NCI-H446 treated with DMSO at 0.1 percent for 48 hours (cell line): ENCODE measurements at places on chromosomes 5 and 9.

GRCh38 chr9:14992516-14992915 lies 82.3 kb upstream of the FREM1 start:
- DNase-seq: no peak

GRCh38 chr5:173352366-173353349 lies 24.4 kb upstream of the STC2 start:
- no peak for DNase-seq

DNA sequence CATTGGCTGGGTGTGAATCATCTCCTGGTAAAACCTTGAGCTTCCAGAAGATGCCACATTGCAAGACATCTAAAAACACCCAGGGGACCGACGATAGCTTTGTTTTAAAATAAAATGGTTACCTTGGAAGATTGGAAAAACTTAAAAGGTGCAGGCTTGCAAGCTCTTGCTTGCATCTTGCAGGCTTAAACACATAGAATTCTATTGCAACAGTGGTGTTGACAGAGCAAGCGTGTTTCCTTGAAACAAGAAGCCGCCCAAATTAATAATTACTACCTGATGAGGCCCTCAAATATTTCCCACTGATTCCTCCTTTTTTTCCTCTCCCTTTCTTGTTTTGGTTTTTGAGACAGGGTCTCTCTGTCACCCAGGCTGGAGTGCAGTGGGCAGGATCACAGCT lies 137.1 kb upstream of the BASP1 start:
- no peak for DNase-seq

GRCh38 chr5:154494036-154494435 lies 16.0 kb upstream of the HAND1 start:
- no peak for DNase-seq

DNA sequence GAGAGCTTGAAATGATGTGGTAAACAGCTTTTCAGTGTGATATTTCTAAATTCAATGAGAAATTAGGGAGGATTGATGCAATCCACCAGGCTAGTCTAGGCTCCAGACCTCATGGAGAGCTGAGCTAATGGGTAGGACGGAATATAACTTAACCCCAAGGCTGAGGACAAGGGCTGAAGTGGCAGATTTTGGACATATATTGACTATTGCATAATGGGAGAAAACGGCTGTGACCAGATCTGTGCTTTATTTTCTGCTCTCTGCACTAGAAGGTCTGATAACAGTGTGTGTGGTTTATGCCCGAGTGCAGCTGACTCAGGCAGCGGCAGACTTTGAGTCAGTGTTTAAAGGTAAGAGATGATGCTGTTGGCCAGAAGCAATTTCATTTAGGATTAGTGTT lies 70.6 kb downstream of the ACTBL2 start:
- no peak for DNase-seq

DNA sequence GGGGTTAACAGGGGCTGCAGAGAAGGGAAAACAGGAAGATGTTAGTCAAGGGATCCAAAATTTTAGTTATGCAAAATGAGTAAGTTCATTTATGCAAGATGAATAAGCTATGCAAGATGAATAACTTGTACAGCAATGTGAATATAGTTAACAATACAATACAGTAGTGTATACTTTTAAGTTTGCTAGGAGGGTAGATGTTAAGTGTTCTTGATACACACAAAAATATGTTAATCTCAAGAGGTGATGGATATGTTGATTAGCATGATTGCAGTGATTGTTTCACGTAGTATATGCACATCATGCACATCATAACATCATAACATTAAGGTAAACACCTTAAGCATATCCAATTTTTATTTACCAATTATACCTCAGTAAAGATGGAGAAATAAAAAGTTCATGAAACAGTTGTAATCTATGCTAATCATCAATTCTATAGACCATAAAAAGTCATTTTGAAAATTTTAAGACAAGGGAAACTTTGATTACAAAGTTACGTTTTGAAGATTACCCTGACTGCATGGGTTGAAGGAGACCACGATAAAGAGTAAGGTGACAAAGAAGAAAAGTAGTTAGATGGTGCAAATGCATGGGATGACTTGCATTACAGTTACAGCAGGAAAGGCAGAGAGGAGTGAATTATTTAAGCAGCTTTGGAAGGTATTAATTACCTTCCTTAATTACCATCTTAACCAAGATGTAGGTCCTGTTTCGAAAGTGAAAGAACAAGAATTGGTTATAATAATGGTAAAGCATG lies 31.4 kb downstream of the FAM174A start:
- no peak for DNase-seq

DNA sequence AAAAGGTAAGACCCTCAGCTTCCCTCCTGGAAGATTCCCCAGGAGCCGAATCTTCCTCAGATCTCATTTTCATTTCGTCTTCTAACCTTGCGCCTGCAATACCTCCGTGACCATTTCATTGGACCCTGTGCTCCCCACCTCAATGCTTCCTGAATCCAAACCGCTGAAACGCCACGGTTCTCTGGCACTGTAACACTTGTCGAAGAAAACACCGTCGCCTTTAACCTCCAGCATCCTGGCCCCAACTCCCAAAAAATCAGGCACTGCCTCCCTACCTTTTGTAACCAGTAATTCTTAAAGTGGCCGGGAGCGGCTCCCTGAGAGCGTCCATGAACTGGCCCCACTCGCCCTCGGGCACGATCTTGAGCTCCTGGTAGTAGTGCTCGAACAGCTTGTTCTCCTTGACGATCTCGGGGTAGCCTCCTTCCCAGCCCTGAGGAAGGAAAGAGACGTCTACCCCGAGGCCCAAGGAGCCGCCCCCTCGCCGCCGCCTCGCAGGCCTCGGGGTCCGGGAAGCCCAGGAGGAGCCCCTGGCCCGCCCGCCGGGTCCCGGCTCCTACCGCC lies 438 bp downstream of the NSUN2 start:
- no peak for DNase-seq

GRCh38 chr5:16976625-16977008 lies 40.5 kb upstream of the MYO10 start:
- DNase-seq: no peak

DNA sequence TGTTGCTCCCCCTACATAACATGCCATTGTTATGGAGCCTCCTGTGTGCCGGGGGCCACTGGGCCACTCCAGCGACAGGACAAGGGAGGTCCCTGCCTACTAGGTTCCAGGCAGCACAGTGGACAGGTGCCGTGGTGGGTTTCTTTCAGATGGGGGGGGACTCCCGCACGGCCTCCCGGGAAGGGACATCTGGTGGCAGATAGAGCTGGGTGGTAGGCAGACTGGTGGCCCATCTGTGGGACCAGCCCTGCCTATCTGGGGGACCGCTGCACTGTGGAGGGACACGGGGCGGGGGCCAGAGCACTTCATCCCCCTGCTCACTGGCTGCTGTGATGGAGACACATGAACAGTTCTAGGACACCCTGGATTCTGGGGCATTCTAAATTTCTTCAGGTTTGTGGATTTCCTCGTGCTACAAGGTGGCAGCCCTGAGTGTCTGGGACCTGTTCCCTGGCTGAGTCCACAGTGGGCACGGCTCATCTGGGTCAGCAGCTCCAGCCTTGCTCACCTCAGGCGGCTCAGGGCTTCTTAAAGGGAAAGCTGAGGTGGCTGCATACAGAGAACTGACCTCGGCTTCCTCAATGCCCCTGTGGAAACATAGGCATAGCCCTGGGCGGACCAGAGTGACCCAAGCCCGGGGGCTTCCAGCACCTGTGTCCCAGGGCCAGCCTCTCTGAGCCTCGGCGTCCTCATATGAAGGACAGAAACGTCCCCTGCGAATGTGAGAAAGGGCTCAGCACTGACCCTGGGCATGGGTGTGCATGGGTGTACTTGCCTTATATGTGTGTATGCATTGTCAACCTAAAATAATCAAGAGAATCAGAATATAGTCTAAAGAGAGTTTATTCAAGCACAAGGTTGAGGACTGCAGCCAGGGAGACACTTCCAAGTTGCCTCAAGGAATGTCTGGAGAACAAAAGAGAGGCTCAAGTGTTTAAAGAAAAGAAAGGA lies 22.5 kb downstream of the FGD3 start:
- no peak for DNase-seq

GRCh38 chr5:100165309-100165708 lies 369.9 kb upstream of the FAM174A start:
- no peak for DNase-seq

GRCh38 chr9:136354592-136355085 lies 8.9 kb downstream of the DNLZ start:
- no peak for DNase-seq

- DNase-seq: no peak
Observed at GRCh38 chr5:112787896-112788295, 50.2 kb downstream of the APC start.

GRCh38 chr5:98468188-98468869 lies 305.1 kb upstream of the RGMB start:
- DNase-seq: no peak

- no peak for DNase-seq
Observed at GRCh38 chr9:3434594-3434993, 91.2 kb downstream of the RFX3 start.

GRCh38 chr5:178386336-178386931 lies 153.8 kb upstream of the PHYKPL start:
- no peak for DNase-seq

DNA sequence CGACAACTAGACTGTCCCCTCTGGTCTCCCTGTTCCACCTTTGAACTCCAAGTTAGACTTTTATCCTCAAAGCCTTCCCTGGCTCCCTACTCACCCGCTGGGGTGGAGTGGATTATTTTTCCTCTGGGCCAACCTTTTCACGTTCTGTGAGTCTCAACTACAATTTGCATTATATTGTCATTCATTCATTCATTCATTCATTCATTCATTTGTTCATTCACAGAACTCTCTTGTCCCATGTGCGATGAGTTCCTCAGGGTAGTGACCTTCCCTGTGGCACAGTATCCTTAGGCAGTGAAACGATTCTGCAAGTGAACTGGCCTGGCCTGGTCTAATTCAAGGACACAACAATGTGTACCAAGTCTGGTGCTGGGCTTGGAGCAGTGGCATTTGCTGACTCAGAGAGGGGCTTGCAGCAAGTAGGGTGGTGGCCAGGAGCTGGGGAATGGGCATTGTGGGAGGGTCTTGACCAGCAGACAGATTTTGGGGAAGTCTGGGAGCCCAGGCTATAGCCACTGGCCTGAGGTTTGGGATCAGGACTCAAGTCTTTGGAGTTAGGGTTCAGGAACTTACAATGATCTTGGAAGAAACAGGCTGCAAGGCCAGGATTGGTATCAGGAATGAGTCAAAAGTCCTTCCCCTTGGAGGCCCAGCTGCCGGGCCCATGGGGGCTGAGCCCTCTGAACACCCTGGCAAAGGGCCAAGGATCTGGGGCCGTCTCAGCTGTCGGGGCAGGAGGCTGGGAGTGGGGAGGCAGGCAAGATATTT lies 37.2 kb upstream of the COL15A1 start:
- no peak for DNase-seq

GRCh38 chr9:137642892-137643291 lies 24.1 kb downstream of the EHMT1 start:
- no peak for DNase-seq

DNA sequence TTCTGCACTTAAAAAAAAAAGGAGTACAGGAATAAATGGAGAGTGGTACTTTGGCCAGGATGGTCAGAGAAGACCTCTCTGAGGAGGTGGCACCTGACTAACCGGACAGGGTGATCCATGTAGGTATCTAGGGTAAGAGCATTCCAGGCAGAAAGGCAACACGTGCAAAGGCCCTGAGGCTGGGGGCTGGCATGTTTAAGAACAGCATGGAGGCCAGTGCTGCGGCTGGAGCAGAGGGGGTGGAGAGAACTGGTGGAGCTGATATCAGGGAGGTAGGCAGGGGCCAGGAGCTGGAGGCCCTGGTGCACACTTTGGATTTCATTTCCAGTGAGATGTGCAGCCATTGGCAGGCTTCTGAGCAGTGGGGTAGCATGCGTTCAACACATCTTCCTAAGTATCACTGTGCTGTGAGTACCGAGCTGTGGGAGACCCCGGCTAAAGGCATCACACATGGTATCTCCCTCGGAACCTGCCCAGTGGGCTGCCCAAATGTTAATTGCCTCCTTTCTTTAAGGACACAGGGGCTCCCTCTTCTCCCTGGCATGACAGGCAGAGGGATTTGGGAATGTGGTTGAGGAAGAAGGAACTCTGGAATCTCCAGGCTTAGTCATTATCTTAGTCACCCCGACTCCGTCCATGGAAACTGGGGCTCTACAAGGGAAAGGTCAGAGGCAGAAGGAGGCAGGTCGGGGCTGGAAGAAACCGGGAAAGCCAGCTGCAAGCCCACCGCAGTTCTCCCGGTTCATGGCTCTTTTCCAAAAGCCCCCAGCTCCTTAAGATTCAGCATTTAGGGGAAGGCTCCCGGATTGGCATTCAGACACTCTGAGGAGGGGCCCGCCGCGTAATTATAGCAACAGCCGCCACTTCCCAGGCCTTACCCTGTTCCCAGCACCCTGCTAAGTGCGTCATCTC lies 18.6 kb downstream of the SLC6A7 start:
- no peak for DNase-seq

DNA sequence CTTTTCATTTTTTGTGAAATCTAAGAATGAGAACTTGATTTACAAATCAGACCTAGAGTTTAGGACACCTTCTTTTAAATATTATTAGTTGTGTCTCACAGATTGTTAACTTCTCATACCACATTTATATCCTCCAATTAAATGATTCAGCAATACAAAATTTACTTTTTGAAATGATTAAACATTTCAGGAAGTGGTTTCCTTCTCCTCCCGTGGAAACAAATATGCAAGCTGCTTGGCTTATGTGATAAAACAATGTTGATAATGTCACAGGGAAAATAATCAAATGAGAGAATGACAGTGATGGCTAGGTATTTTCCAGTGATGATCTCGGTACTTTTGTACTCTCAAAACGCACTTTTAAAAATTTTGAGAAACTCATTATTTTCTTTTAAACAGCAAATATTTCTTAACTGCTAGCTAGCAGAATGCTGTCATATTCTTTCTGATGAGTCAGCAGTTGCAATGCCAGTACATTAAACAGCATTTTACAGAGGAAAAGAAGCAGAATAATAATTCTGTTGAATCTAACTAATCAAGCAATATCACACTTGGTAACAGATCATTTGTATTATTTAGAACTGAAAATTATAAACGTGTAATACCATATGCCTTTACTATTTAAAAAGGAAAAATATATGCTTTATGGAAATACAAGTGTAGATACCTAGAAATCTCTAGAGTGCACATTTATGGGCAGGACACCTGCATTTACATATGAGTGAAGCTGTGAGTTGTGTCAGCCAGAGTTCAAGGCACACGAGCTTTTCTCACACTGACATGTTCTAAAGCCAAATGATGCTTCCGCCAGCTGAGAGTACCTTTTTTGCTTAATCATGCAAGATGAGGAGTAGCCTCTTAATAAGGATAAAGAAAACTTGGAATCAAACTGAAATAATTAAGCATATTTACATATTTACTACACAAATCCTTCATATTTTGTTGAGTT lies 53.6 kb upstream of the CDH18 start:
- DNase-seq: no peak

DNA sequence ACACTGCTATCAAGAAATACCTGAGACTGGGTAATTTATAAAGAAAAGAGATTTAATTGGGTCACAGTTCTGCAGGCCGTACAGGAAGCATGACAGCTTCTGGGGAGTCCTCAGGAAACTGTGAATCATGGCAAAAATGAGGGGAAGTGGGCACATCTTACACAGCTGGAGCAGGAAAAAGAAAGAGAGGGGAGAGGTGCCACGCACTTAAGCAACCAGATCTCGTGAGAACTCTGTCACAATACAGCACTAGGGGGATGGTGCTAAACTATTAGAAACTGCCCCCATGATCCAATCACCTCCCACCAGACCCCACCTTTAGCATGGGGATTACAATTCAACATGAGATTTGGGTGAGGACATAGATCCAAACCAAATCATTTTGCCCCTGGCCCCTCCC lies 105.5 kb upstream of the CPLX2 start:
- no peak for DNase-seq
